ENCODE measurements at places on chromosomes 2 and 18.

DNA sequence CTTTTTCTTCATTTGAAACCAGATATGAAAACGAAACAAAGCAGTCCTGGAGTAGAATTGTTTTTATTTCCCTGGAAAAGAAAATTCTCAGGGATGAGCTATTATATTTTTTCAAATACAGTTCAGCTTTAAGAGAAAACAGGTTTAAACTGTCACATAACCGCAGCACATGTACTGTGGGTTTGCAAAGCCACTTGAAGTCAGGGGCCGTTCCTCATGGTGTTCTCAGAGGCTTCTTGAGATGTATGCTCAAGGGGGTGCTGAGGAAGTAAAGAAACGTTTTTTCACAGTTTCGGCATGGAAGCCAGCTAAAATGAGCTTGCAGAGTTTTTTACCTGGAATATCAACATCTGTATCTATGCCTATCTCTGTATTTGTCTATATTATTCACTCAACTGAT is 225.3 kb downstream of the MC4R start:
- DNase-seq = no peak

DNA sequence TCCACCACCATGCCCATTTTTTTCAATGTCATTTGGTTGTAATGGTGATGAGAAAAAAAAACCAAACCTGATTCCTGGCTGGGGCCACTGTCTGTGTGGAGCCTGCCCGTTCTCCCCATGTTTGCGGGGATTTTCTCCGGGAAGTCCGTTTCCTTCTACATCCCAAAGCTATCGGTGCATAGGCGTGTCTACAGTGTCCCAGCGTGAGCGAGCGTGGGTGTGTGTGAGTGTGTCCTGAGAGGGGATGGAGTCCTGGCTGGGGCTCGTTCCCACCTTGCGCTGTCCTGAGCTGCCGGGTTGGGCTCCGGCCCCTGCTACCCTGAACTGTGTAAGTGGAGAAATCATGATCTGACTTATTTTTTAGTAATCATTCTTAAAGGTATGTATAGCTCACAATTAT is 7.3 kb upstream of the ZAP70 start:
- DNase-seq = no peak

GRCh38 chr2:26809211-26809610 is 23.4 kb downstream of the CENPA start:
- no peak for DNase-seq

GRCh38 chr2:41414486-41415230 is 633.2 kb upstream of the PKDCC start:
- DNase-seq = peak; percentile 57

- no peak for DNase-seq
These were observed 22.5 kb downstream of the SH3RF3 start for GRCh38 chr2:109151519-109151918.

DNA sequence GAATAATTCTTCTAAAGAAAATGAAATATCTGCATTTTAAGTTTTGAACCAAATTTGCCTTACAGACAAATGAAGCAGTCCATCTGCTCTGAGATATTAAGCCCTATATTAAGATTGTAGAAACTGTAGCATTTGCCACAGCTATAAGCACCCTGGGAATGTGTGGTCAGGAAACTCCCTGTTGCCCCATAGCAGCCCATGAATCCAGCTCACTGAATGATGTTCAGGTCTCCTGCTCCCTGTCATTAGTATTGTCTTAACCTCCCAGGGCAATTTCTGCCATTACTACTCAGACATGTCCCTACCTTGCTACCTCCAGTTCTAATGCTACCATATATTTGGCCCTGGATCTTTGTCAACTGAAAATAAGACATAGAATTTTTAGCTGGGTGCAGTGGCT is 41.1 kb downstream of the CDK15 start:
- DNase-seq = no peak

- no peak for DNase-seq
These were observed 170.9 kb downstream of the INHBB start for GRCh38 chr2:120516679-120517314.

GRCh38 chr2:86382108-86382507 is 44.7 kb upstream of the REEP1 start:
- no peak for DNase-seq

GRCh38 chr2:58957188-58957840 is 716.2 kb upstream of the FANCL start:
- DNase-seq = no peak

DNA sequence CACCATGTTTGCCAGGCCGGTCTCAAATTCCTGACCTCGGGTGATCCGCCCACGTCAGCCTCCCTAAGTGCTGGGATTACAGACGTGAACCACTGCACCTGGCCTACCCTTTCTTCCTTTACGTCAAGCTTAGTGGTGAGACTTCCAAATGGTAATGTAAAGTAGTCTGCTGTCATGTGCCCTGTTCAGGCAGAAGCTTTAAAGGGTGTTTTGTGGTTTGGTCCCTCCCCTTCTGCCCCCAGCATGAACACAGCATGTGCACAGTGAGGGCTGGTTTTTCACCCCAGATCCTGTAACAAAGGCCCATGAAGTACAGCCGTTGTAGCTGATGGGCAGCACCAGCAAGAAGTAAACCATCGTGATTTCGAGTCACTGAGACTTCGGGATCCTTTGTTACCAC is 2.7 kb upstream of the DTYMK start:
- no peak for DNase-seq

- DNase-seq = no peak
These were observed 35.0 kb downstream of the ADD2 start for GRCh38 chr2:70732766-70733645.

DNA sequence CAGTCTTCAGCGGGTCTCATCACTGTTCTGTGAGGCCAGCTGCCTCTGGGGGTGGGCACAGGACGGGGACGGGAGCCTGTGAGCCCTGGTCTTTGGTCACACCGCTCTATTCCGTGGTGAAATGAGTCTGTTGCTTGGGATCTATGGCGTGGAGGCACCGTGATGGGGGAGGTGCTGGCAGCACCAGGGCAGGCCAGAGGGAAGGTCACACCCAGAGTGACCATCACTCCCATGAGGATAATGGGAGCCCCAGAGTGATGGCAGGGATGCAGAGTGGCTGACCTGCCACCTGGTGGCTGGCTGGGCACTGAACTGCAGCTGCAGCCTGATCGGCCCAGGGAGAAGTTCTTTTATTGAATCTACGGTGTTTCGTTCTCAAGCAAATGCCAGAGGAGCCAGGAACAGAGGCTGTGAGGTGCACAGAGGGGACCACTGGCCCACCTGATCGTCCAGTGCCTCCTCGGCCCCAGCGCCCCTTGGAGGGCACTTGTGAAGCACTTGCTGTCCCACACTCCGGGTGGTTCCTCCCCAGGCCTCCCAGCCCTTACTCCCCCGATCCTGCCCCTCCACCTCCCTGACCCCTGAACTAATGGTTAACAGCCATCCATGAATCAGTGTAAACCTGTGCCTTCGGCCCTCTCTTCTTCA is 17.9 kb downstream of the KCNIP3 start:
- peak; percentile 51 for DNase-seq

DNA sequence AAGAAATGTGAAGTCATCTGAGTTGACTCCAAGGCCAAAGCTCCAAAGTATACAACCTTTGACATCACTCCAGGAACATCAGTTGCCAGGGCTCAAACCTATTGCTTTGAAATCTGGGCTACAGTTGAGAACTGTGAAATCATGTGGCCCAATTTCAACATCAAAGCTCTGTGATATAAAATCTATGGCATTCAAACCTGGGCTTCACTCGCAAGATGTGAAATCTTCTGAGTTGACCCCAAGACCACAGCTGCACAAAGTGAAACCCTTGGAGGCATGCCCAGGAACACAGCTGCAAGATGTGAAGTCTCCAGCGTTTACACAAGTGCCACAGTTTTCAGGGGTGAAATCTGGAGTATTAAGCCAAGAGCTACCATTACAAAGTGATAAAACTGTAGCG is 9.4 kb upstream of the ZNF512 start:
- no peak for DNase-seq

DNA sequence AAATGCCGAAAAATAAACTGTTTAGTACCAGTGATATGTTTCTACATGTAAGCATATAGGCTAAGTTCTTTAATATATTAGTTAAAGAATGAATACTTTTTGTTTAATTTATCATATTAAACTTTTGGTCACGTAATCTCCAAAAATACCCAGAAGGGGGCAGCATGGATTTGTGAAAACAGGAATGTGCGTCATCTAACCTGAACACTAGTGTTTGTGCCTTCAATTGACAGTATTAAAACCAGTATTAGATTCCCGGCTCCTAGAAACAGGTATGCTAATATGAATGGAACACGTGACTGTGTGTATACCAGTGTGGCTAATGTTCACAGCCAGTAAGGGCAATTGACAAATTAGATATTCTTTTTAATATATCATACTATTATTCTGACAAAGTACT is 51.8 kb downstream of the WDR7 start:
- DNase-seq = peak; percentile 22

GRCh38 chr18:3923750-3924149 is 473.8 kb downstream of the TGIF1 start:
- DNase-seq = no peak

DNA sequence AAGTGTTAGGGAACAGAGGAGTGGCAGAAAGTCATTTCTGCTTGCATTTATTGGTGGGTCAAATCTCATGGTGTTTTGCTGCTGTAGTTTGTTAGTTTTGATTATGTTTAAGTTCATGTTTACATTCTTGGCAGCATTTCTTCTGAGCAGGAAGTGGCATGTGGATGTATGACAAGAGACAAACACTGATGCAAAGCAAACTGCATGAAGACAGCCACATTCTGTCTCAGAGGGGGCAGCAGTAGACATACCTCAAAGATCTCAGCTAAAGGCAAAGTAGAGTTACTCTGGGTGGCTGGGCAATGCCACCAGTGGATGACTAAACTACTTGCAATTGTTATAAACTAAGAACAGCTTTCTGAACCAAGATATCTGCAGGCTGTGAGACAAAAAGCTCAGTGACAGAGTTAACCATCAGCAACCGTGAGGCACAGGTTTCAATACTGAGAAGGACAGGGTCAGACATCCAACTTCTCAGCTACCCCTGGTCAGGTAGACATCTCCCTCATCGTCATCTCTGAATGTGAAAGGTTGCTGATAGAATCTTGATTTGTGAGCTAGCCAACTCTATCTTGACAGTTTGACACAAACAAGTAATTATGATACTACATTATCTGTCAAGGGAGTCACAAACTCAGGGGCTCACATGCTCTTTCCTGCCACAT is 16.4 kb downstream of the GALNT3 start:
- no peak for DNase-seq

- no peak for DNase-seq
These were observed 2.6 kb downstream of the HOXD3 start for GRCh38 chr2:176159663-176160250.

GRCh38 chr2:31286230-31286629 is 52.3 kb downstream of the EHD3 start:
- DNase-seq = no peak

- DNase-seq = no peak
These were observed 24.1 kb downstream of the GLS start for GRCh38 chr2:190904640-190905261.

- no peak for DNase-seq
These were observed 20.1 kb downstream of the ANXA4 start for GRCh38 chr2:69762025-69762424.

DNA sequence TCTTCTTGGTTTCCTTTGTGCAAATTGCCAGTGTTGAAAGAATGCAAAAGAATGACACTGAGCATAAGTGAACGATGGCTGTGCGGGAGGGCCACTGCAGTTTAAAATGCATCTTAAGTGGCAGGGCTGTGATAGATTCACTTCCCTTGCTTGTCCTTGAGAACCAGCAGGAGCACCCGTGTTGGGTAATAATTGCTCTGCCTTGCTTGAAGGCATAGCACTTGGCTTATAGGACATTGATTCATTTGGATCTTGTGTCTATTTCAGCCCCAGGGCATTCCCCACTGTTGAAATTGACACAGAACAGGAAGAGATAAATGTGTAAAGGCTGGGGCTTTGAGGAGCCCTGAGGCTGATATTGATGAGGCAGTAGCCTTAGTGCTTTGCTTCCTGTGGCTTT is 1003.7 kb upstream of the GYPC start:
- DNase-seq = no peak

DNA sequence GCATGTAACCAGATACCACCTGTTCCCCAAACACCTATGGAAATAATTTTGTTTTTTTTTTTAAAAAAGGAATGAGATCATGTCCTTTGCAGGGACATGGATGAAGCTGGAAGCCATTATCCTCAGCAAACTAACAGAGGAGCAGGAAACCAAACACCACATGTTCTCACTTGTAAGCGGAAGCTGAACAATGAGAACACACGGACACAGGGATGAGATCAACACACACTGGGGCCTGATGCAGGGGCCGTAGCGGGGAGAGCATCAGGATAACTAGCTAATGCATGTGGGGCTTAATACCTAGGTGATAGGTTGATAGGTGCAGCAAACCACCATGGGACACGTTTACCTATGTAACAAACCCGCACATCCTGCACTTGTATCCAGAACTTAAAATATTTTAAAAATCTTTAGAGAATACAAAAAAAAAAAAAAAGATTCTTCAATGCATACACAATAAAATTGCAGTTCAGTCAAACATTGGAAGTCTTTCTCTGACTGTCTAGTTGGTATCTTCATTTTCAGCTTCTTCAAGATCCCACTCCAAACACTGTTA is 11.6 kb upstream of the CASP10 start:
- DNase-seq = no peak

DNA sequence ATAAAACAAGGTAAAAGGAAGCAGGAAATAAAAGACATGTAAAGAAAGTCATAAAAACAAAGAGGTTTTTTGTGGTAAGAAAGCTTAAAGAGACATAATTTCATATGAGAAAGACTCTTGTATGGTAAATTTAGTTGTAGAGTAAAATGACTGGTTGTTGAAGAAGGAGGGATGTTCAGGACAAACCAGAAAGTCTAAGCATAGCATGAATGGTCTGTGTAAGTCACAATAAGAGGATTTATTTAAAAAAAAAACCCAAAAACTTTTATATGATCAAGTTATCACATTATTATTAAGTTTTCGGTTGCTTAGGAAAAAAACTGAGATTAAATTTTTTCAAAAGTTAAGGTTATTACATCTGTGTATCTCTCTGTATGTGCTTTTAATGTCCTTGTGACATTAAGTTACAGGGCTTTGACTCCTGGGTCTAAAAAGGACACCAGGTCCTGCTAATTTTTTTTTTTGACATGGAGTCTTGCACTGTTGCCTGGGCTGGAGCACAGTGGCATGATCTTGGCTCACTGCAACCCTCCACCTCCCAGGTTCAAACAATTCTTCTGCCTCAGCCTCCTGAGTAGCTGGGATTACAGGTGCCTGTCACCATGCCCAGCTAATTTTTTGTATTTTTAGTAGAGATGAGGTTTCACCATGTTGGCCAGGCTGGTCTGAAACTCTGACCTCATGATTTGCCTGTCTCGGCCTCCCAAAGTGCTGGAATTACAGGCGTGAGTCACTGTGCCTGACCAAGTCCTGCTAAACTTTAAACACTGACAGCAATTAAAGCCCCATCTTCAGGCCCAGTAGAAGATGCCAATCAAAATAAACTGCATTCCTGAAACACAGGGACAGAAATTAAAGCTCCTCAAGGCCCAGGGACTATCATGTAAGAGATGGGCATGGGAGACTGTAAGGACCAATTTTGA is 14.2 kb upstream of the OXER1 start:
- no peak for DNase-seq

GRCh38 chr2:132815516-132815915 is 145.5 kb upstream of the LYPD1 start:
- no peak for DNase-seq

All from HEK293T (cell line).